ENCODE measurements at places on chromosomes 2 and 18.

DNA sequence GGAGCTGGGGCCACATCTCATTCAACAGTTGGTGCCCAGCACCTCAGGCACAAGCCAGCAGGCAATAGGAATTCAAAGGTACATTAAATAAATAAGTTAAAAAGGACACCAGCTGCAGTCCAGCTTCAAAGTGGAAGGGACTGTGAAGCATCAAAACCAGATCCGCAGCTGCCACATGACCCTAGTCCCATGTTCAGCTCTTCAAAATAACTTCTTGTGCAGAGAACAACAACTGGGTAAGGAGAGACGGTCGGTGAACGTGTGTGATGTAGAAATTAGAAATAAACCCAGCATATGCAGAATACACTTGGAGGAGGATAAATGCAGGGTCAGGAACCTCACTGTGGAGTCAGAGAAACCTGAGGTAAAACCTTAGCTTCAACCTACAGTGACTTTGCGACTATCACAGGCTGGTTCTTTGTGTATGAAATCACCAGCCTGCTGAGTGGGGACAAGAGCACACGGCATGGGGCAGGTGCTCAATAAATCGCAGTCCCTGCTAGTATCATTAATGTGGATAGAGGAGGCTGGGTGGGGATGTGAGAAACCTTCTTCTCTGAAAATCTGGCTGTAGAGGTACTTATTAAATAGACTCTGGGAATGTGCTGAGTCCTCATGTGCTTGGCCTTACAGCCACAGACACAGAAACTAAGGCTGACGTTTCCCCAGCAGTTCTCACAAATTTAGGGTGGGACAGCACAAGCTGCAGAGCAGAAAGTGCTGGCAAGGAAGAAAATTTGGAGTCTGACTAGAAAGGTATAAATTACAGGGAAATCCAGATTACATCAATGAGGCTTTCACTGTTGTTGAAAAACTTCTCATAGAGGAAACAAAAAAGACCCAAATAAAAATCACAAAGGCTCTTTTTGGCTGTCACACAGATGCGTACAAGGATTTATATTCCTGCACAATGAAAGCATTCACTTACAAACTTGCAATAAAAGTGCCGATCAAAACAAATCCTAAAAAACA, 20.7 kb downstream of the FBXO15 start:
- no peak for DNase-seq

- DNase-seq, result peak; percentile 50
Observed at GRCh38 chr2:148720501-148721001, 76.0 kb downstream of the EPC2 start.

DNA sequence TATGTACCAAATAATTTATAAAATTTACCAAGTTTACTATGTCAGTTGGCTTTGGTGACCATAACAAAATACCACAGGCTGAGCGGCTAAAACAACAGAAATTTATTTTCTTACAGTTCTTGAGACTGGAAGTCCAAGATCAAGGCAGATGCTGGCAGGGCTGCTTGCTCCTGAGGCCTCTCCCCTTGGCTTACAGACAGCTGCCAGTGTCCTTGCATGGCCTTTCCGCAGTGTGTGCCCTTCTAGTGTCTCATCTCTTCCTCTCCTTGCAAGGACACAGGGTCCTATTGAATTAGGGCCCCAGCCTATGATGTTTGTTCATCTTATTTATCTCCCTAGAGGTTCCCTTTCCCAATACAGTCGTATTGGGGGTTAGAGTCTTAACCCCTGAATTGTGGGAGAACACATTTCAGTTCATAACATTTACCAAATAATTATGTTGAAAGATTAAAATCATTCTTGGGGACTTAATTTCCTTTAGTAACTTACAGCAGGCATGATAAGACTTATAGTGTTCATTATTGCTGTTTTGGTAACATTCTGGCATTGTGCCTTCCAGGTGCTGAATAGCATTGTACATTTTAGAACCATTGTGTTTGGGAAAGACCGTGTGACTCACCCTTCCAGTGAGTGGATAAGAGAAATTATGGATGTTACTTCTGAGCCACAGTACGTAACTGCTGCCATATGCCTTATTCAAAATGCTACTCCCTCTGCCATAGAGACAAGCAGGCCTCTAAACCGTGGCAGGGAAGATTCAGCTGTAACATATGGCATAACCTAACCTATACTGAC, 317.5 kb downstream of the TMX3 start:
- DNase-seq, result no peak

DNA sequence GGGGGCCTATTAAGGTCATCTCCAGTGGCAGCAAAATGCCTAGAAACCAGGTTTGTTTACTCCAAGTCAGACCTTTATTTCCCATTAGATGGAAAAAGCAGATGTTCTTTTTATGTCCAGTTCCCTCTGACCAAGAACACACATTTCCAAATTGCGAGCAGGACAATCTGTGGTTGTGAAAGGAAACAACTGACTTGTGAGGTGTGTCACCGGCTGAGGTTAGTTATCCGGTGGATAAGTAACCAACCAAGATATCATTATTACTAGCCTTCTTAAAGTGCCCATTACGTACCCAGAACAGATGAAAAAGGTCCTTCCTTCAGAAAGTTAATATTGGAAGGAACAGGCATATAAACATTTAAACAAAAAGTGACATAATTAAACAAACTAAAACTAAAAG, 112.9 kb downstream of the THADA start:
- DNase-seq, result peak; percentile 15

DNA sequence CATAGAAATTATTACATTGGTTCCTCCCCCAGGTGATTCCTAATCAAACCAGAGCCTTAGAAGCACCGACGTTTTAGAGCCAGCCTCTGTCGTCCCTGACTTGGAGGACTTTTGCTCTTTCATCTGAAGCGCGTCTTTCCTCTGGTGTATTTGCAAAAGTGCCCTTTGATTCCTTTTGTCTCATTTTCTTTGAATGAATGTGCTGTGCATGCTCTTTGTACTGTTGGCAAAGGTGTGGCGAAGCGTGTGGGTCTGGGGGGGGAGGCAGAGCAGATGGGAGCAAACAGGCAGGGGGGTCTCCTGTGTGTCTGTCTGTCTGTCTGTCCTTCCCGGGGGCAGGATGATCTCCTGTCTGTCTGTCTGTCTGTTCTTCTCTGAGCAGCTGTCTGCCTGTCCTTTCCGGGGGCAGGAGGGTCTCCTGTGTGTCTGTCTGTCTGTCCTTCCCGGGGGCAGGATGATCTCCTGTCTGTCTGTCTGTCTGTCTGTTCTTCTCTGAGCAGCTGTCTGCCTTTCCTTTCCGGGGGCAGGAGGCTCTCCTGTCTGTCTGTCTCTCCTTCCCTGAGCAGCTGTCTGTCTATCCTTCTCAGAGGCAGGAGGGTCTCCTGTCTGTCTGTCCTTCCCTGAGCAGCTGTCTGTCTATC, 205.5 kb upstream of the MYT1L start:
- DNase-seq, result no peak

GRCh38 chr2:37283207-37283606, 41.4 kb downstream of the PRKD3 start:
- peak; percentile 65 for DNase-seq

DNA sequence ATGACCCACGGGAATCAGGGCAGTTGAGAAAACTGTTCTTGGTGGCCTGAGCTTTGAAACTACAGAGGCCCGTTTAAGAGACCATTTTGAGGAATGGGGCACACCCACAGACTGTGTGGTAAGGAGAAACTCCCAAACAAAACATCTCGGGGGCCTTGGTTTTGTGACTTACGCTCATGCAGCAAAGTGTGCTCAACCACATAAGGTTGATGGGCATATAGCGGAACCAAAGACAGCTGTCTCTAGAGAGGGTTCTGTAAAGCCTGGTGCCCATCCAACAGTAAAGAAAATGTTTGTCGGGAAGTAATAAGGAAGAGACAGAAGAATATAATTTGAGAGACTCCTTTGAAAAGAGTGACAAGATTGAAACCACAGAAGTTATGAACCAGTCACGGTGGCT, 5.4 kb downstream of the MRO start:
- DNase-seq, result no peak

DNA sequence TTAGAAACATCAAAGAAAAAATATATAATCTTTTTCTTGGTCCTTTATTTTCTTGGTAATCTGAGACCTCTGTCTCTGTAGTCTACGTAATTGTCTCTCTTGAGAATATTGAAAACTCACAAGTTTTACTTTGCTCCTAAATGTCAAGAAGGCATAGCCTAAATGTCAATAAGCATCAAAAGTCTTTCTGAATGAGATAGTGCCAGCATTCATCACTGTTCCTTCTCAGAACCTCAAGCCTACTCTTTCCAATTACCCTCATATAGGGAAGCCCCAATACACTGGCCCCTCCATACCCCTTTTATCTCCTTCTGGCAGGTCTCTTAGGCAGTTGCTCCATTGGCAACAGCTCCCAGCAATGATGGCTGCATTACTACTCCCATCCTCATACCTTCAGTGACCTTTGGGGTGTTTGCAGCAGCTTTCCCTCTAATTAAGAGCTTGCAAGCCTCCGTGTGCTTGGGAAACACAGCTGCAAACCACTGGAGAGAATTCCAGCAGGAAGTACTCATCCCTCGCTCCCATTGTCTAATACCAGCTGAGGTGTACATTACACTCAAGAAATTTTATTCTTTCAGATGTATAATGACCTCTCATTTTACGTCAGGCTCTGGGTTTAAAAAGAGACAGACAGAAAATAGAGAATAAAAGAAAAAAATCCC, 95.8 kb downstream of the KYNU start:
- DNase-seq, result no peak

DNA sequence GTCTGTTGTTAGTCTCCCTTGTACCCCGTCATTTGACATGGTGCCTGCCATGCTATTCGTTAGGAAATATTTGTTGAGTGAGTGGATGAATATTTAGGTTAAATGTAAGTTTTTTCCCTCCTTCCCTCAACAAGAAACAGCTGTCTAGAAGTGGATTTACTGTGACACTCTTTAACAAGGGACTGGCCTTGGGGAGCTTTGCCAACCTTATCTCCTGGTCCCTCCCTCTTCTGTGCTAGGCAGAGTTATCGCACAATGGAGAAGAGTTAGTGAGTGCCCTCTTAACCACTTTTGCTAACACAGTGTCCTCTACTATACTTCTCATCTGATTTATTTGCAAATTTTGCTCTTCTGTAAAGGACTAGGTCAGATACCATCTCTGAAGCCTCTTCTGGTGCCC, 61.2 kb downstream of the DIS3L2 start:
- no peak for DNase-seq

DNA sequence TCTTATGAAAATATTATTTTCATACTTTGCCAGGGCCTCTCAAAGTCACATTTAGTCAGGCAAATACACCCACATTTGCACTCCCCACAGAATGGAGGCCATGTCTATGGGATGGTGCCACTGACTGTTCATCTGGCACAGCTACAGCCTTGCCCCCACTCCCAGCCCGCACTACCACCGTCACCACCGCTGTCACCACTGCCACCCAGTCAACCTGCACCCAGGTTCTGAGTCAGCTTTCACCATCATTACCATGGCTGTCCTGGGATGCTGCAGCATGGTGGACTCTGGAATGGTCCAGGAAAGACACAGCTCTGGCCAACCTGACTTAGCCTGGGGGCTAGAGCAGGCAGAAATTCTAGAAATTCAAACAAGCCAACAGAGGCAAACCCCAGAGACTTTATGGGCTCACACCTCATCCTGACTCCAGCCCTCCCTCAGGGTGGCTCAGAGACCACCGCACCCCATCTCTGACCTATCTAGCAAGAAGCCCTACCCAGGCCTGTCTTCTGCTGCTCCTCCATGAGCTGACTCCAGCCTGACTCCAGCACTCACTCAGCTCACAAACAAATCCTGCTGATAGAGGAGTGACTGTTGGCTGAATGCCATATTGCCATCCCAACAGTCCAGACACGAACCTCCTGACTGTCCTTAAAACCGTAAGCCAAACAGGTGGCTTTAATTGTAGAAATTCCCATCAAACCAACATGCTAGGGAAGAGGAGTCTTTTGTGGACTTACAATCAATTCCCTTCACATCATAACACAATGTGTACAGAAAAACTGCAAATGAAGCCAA, 28.0 kb downstream of the DNER start:
- no peak for DNase-seq

- peak; percentile 79 for DNase-seq
Observed at GRCh38 chr2:73859721-73860586, 31.2 kb downstream of the STAMBP start.

- DNase-seq, result no peak
Observed at GRCh38 chr2:64950226-64951160, 38.7 kb upstream of the SLC1A4 start.

- DNase-seq, result no peak
Observed at GRCh38 chr2:61277756-61278155, 115.8 kb downstream of the C2orf74 start.

GRCh38 chr2:46334389-46335271, 37.4 kb downstream of the EPAS1 start:
- peak; percentile 84 for DNase-seq

- DNase-seq, result peak; percentile 90
Observed at GRCh38 chr2:234763002-234763873, 188.6 kb upstream of the SH3BP4 start.

DNA sequence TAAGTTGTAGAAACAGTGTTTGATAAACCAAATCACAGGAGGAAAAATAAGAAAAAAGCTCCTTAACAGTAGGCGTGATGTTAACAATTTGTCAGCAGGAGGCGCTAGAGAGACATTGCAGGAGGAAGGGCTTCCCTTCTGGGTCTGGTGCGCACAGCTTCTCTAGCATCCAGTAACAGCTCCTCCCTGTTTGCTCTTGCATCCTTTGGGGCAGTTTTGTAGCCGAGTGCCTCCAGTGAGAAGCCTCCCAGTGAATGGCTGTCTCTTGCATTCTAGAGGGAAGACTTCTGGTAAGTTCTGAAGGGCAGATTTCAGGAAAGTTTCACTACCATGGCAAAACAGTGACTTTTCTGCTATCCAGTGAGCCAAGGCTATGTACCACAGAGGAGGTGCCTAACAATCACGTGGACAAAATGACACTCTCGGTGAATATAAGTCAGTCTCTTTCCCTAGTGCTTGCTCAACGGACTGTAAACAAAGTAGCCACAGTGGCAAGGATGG, 9.5 kb upstream of the ZNF396 start:
- DNase-seq, result peak; percentile 79

- DNase-seq, result no peak
Observed at GRCh38 chr2:239606741-239607516, 206.1 kb upstream of the HDAC4 start.

- peak; percentile 20 for DNase-seq
Observed at GRCh38 chr2:54287532-54287931, 31.5 kb upstream of the TSPYL6 start.

DNA sequence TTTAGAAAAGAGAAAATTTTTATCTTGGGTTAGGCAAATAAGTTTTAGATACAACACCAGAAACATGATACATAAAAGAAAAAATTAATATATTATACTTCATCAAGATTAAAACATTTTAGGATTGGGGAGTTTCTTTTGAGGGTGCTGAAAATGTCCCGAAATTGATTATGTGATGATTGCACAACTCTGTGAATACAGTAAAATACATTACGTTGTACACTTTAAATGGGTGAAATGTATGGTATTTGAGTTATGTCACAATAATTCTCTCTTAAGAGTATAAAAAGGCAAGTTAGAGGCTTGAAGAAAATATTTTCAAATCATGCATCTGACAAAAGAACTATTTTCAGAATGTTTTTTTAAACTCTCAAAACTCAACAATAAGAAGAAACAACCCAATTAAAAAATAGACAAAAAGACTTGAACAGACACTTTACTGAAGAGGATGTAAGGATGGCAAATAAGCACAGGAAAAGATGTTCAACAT, 36.2 kb upstream of the INO80C start:
- DNase-seq, result no peak

GRCh38 chr18:78603102-78603983, 376.3 kb upstream of the SALL3 start:
- no peak for DNase-seq

GRCh38 chr2:240128608-240129145, 7.4 kb downstream of the COPS9 start:
- no peak for DNase-seq

GRCh38 chr2:45734336-45734735, 82.9 kb downstream of the PRKCE start:
- DNase-seq, result no peak
